Femur (tissue), 1 donor: ENCODE measurements at places on chromosomes 1 and 21.

DNA sequence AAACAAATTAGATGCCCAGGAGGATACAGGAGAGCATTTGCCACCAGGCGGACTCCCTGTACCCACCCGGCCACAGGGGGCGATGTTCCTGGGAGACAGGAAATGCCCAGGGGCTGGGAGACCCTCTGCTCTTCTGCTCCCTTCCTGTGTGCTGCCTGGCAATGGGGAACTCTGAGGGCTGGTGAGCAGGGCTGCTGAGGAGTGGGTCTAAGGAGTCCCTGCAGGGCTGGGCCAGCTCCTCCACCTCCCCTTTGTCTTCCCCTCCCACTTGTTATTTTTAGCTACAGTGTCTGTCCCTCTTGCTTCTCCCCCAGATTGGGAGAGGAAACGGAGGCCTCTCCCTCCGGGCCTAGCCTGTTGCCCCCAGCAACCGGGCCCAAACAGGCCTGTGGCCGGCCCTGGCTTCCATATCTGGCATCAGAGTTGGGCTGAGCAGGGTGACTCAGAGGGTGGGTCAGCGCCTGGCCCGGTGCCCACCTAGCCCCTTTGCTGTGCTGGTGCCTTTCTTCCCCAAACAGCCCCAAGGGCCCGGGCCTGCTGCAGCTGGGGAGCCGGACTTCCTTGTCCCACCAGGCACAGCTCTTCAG, 11.6 kb downstream of the LMNA start:
- peak; percentile 95 for DNase-seq

- no peak for DNase-seq
Observed at GRCh38 chr1:116559304-116559761, 11.5 kb downstream of the CD58 start.

GRCh38 chr1:234763367-234763766, 153.4 kb upstream of the IRF2BP2 start:
- DNase-seq, result no peak

- no peak for DNase-seq
Observed at GRCh38 chr1:232962761-232963745, 12.6 kb downstream of the NTPCR start.

DNA sequence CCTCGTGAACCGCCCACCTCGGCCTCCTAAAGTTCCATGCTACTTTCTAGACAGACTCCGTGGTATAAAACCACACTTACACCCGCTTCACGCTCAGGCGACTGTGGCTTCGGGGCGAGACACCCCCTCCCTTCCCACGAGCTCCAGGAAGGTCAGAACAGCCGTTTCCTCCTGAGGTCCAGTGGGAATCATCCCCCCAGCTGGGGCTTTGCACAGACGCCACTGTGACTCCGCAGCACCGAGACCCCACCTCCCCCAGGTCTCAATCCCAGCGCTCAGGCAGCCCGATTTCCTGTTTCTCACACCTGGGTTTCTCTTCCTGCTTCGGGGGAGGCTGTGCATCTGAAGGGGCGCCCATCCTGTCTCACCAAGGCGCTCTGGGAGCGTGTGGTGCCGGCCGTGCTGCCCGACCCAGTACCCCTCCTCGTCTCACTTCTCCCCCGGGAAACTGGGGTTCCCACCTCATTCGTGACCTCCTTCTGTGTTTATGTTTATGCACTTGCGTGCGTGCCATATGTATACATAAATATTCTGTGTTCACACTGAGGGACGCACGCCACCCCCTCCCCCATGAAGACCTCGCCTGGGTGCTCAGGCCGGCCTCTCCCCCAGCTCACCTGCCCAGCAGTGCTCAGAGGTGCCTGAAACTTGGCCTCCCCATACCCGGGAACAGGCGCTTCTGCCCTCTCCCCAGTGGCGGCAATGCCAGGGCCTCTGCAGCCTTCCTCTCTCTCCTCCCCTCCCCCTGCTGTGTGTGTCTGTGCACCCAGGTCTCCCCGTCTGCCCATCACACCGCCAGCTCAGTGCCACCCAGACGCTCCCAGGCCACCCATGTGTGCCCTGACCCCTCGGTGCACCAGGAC, 14.6 kb downstream of the SLC35E2B start:
- DNase-seq, result peak; percentile 46
